EH (cell line): ENCODE measurements at places on chromosomes 12 and 14.

DNA sequence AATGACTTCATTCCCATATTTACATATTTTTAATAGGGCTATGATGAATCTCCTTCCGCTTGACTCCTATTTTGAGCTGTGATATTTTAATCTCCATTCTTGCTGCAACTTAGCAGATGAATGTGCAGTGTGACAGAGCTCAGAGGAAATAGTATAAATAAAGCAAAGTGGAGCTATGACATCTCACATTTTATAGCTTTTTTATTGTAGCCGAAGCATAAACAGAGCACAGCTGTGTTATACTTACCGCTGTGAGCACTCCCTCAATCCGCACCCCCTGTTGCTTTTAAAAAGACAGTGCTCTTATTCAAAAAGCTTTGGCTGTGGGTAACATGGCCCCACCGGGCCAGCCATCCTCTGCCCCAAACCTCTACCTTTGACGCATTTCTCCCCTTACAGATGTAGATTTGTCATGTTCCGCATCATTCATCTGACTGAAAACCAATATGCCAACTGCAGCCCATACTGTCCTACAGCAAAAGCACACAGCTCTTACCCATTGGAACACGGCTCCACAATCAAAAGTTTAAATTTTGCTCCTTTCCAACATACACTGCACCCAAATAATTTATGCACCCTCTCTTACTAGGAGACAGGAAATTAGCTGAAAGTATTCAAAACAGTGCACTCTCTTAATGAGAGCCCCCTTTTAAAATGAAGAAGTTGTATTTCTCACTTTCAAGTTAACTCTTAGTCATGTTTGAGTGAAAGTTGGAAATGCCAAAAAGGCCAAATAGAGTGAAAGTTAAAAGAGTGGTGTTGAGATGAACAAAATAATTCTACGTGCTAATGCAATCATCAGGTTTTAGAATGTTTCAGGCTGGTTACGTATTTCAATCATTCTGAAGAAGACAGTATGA lies 429.3 kb upstream of the SOX5 start:
- peak; percentile 88 for DNase-seq

DNA sequence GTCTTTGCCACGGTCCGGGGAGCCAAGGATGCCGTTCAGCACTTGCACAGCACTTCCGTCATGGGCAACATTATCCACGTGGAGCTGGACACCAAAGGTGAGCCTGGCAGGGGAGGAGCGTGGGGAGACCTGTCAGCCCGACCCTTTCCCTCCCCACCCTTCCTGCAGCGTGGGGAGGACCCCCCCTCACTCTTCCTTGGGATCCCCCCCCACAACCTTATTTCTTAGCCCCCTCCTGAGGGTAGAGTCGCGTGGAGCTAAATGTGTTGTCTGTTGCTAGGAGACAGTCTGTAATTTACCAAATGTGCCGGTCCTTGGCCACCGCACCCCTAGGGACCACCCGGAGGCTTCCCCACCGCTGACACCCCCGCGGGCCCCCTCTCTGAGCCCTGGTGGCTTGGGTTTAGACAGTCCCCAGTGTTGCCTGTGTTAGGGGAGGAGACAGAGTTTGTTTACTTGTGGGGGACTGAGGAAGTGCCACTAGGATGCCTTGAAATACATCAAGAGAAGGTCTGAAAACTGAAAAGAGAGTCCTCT lies 2.3 kb downstream of the SETD1B start:
- DNase-seq = no peak

DNA sequence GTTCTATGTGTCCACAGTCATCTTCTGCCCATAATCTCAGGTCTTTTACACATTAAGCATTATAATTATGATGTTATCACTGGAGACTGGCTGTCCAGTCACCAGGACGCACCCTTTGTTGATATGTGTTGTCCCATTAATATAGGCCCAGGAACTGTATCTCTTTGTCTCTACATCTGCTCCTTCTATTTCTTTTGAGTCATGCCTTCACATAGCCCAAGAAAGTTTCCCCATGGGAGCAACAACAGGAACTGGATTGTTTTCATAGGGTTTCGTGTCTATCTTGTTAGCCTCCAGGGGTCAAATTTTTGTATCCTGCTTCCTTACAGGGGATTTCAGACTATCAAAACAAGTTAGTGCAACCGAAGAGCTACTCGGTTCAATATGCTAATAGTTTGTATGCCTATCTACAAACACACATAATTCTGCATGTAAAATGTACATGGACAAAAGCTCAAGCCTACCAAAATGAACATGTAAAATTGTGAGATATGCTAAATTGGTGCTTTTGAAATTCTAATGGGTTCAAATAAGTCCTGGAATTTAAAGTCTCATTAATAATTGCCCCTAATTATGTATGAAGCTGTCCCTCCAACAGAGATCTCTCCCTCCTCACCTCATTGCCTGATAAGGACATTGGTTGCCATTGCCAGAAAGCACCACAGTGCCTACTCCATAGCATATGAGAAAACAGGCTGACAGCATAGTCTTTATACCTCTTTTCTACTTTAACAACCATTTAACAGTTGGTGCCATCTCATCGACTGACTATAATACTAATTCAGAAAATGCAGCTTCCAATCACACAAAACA lies 99.8 kb upstream of the DIO2 start:
- DNase-seq = peak; percentile 58

DNA sequence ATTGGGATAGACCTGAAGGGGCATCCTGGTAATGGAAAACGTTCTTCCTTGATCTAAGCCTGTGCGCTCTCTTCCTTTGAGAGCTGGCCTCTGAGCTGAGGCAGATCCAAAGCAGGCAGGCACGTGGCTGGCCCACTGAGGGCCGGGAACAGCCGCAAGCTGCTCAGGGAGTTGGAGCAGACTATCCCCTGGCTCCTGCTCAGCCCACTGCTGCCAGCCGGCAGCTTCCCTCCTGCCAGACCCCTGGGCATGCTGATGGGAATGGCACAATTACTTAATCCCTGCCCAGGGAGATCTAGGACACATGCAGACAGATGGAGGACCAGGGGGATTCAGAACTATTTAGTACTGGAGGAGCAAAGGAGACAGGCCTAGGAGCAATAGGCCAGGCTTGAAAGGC lies 14.4 kb downstream of the NEUROD4 start:
- DNase-seq = no peak

DNA sequence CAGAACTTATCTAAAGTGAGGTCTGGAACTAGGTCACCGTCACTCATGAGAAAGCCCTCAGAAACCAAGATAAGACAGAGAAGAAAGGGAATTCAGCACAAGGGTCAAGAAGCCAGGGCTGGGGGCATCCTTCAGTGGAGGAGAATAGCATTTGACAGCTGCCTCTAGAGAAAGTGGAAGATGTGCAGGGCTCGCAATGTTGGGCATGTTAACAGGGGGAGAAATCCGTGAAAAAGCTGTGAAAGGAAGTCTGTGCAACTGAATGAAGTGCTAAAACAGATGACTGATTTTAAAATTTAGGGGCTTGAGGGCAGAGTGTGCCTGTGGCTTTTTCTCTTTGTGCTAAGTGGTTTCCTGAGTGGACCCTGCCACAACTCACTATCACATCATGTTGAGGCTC lies 97.7 kb upstream of the IFNG-AS1 start:
- no peak for DNase-seq

- peak; percentile 81 for DNase-seq
Measured at GRCh38 chr14:61537563-61538463, 157.5 kb upstream of the HIF1A start.

DNA sequence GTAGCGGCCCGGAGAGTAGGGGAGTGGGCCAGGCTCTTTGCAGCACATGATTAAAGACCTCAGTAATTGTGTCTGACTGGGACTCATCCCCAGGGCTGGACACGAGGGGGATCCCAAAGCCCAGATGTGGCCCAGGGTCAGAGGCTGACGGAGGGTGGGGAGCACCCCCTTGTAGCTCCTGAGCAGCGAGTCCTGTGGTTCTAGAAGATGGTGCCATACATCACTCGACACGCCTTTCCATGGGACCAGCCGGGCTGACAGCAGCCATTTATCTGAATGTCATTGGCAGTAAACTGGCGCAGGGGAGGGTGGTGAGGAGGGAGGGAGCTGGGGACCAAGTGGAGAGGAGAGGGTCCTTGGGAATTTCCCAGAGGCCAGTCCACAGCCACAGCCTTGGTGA lies 65.1 kb upstream of the FAM222A start:
- no peak for DNase-seq

- no peak for DNase-seq
Measured at GRCh38 chr14:96064866-96065265, 25.7 kb downstream of the C14orf132 start.

- no peak for DNase-seq
Measured at GRCh38 chr14:56805201-56805991, 4.9 kb downstream of the OTX2 start.

DNA sequence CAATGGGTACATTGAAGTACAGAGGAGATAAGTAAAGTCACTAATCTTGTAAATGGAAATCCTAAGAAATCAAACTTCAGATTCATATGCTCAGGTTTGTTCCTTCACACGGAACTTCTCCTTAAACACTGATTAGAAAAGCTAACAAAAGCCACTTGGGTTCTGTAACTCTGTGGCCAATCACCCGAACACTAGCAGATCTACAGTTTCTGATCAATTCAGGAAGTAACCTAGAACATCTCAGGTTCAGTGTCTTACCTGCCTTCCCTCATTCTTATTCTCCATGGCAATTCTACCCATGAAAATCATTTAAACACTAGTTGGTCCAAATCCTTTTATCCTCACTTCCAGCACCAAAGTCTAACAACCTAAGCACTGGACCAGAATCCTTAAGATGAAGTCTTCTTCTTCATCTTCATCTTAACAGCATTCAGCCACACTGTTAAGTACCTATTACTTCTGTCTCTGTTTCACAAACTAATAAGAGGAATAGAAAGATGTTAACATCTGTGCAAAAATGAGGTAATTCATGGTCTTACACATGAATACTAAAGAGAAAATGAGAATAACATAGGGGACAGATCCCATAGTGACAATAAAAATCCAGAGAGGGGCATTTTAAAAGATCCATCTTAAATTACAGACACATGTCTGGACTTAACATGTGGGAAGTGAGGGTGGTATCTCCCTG lies 184.5 kb downstream of the SSPN start:
- no peak for DNase-seq

DNA sequence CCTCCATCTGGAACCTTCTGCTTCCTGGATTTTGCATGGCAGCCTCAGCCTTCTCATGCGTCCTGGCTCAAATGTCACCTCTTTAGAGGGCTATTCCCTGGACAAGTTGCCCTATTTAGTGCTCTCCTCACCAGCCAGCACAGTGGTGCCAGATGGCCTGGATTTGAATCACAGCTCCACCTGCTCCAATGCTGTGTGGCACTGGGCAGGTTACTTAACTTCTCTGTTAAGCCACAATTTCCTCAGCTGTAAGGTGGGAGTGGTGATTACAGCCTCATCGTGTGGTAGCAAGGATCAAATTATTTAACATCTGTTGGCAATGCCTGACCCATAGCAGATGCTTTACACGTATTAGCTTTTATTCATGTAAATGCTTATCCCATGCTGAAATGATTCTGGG lies 16.7 kb upstream of the POP5 start:
- no peak for DNase-seq

GRCh38 chr14:103317976-103318580 lies 16.0 kb upstream of the EIF5 start:
- DNase-seq = no peak

- peak; percentile 35 for DNase-seq
Measured at GRCh38 chr12:2834581-2835491, at the start of gene NRIP2. NRIP2 (minus strand) TSS chr12:2835035; CDS start chr12:2834983, 52 bp downstream.

DNA sequence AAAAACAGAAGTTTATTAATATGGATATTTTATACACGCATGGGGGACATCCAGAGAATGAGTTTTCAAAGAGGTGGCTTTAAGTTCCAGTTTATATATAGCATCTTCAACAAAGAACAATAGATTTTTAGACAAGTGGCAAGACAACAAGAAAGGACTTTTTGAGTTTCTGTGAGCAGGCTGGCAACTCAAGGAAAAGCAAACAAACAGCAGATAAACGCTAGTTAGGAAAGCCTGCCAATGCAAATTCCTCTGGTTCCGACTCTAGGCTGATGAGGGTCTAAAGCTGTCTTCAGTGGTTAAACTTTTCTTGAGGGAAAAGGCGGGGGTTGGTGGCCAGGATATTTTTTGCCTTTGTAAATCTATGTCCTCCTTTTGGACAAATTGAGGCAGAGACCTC lies 78.4 kb upstream of the EEA1 start:
- no peak for DNase-seq

- peak; percentile 81 for DNase-seq
Measured at GRCh38 chr12:53696285-53696654, 20.4 kb upstream of the ATP5MC2 start.

DNA sequence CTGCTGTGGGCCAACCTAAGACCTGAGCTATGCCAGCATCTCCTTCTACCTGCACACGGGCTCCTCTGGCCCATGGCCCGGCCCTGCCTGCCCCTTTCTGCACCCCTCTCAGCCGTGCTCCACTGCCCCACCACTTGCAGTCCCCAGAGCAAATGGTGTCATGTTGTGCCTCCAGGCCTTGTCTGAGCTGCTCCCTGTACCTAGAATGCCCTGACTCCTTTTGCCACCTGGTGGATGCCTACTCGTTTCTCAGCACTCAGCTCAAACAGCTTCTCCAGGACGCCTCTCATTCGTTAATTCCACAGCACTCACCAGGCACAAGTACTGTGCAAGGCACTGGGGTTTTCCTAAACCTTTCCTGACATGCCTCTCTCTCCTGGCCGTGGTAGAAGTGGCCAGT lies 63.2 kb upstream of the PNMA1 start:
- DNase-seq = no peak

DNA sequence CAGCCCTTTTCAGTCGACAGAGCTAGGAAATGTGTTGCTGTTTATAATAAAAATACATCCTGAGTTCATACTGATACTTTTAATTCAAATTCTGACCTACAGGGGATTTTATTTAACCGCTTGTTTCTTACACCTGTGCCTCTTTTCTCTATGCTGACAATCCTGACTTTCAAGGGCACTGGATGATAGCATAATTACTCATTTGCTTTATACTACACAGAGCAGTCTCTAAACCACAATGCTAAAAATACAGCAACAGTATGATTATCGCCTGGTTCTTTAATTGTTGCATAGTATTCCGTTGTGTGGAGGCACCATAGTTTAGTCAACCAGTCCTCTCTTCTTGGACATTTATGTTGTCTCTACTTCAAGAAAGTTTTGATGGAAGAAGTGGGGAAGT lies 372.9 kb downstream of the DPF3 start:
- DNase-seq = no peak

GRCh38 chr14:61234215-61234916 lies 46.8 kb downstream of the TMEM30B start:
- DNase-seq = peak; percentile 15

- DNase-seq = no peak
Measured at GRCh38 chr14:71665781-71666180, 266.4 kb upstream of the RGS6 start.

DNA sequence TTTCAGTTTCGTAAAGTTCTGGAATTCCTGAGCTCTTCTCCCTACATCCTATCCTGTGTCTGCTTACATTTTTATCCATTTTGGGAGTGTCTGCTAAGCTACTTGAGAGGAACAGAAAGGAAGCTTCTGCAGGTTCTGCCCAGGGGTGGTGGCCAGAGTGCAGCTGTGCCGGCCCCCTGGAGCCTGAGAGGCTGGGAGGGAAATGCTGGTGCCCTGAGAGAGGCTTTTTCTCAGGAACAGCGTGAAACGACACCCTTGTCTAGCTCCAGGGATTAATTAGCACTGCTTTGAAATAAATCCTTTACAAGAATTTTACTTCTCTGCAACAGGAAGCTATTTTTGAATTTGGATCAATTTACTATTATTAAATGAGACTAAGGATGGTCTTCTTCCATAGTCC lies 165.4 kb downstream of the SLC15A5 start:
- DNase-seq = no peak
